Activated CD4-positive, alpha-beta T cell treated with anti-CD3 and anti-CD28 coated beads, Interleukin-2, amount 10 ng/mL, durations not matched to agents 7 days and 5 days (primary cell): ENCODE measurements at places on chromosomes 11 and 22. TPM values are rescaled to one million over a fixed set of nuclear protein-coding genes. Genes with fewer than 3 reads are reported as not detected.

DNA sequence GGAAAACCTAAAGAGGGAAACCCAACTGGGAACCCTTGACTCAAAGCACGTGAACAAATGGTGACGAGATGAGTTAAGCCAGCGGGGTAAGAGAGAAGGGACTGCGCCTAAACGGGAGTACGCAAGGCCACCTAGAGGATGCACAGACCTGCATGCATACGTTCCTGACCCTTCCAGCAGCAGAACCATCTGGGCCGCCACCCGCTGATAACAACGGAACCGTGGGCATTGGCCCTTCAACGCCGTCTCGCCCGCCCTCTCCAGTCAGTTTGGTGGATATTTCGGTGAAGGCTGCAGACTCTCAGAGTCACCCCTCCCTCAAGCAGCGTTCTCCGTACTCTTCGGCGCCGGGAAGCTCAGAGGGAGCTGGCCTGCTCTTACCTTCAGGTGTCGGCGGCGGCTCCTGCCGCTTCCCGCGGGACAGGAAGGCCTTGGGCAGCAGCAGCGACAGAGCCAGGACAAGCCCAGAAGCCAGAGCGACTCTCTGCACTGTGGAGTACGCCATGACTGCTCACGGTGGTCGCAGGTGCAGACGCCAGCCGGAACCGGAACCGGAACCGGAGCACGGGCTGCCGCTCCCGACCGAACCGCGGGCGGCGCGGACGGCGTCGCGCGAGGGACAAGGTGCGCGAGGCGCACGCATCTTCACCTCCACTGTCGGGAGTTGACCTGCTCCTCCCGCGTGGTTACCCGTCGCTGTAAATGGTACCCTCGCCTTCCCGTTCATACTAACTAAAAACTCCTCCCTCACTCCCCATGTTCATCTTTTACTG lies at the start of gene RIC3:
RIC3 (minus strand) TSS at position 541 of the 773 bp plus-strand sequence; CDS start at position 505, 36 bp downstream.
- H3K27me3 ChIP-seq: peaks cover 20% of the 10 kb centered on the region
- H3K27ac ChIP-seq: peak within 1 kb of the TSS; percentile 57
- peak; percentile 57 for DNase-seq
- peaks cover 6% of the 10 kb centered on the region for H3K36me3 ChIP-seq
- H3K4me3 ChIP-seq: peak within 1 kb of the TSS; percentile 88

GRCh38 chr11:101456812-101457211 lies 127.0 kb downstream of the TRPC6 start:
- no peaks in the 10 kb centered on the region for H3K4me1 ChIP-seq
- H3K4me3 ChIP-seq: no peak overlapping the region
- no peak overlapping the region for H3K27ac ChIP-seq
- no peaks in the 10 kb centered on the region for H3K27me3 ChIP-seq

GRCh38 chr22:19639610-19640135 lies 74.6 kb upstream of the SEPTIN5 start:
- H3K36me3 ChIP-seq: no peaks in the 10 kb centered on the region
- H3K27ac ChIP-seq: no peak overlapping the region
- peaks cover 3% of the 10 kb centered on the region for H3K27me3 ChIP-seq
- no peaks in the 10 kb centered on the region for H3K4me1 ChIP-seq

DNA sequence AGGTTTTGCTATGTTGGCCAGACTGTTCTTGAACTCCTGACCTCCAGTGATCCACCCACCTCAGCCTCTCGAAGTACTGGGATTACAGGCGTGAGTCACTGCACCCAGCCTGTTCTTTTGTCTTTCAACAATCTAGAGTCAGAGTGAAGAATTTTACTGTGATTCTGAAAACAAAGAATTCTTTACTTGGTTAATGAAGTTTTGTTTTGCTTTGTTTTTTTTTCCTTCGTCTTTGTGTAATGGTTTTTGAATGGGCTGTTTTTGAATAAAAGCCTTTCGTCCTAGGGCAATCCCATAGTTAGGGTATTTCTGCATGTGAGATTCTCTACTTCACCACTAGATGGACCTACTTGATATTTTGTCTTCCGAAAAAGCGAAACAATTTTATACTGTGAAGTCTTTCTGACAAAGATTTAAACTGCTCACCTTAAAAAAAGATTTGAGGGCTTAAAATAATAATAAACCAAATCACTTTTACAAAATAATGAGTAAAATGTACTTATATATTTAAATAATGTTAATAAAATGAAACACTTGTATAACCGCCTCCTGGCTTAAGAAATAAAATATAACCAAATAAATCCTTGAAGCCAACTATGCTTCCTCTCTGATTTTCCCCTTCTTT lies 43.4 kb upstream of the SC5D start:
- H3K27me3 ChIP-seq: peaks cover 1% of the 10 kb centered on the region
- peaks cover 7% of the 10 kb centered on the region for H3K4me1 ChIP-seq
- H3K36me3 ChIP-seq: no peaks in the 10 kb centered on the region
- no peak overlapping the region for H3K27ac ChIP-seq
- no peak for DNase-seq
- H3K4me3 ChIP-seq: no peak overlapping the region

DNA sequence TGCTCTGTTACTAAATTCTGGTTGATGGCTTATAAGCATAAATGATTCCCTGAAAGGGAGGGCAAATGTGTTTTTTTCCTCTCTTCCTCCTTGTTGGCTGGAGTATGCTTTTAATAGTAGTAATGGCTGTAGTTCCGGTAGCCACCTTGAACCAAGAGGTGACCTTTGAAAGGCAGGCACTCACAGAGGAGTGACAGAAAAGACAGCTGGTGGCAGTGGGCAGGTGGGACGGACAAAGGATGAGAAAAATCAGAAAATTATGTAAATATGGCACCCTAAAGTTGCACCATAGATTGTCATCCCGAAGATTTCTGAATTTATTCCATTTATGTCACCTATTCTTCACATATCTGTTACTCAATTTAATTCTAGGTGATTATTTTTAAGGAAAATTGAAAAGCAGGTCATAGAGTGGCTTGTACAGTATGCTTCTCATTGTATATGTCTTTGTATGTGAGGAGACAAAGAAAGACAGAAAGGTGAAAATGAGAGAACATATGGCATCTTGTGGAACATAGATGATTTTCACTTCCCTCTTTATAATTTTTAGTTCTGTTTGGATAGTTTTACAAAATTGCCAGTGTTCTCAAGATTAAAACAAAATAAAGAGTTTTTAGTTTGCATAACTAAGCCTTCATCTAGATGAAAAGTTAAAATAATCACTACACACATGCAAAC lies 17.0 kb downstream of the CASP12 start:
- H3K4me1 ChIP-seq: peaks cover 38% of the 10 kb centered on the region
- H3K27me3 ChIP-seq: no peaks in the 10 kb centered on the region

GRCh38 chr11:61959114-61959513 lies 8.3 kb downstream of the FTH1 start:
- H3K27me3 ChIP-seq: peaks cover 24% of the 10 kb centered on the region
- no peak overlapping the region for H3K27ac ChIP-seq
- H3K4me1 ChIP-seq: peaks cover 20% of the 10 kb centered on the region
- no peak overlapping the region for H3K4me3 ChIP-seq
- no peak for DNase-seq

DNA sequence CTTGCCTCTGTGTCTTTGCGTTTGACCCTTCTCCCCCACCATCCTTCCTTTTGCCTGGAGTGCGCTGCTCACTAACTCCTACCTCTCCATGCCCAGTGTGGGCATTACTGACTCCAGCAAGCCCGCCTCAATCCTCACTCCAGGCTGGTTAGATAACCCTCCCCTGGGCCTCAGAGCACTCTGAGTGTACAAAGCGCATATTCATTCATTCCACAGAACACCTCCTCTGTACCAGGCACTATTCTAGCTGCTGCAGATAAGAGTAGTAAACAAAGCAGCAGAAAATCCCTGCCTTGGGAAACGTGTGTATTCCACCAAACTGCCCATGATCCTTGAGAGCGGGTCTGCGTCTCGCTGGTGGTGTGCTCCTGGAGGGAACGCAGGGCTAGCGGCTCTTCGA lies 3.2 kb downstream of the SLC22A8 start:
- no peak overlapping the region for H3K27ac ChIP-seq
- no peak for DNase-seq
- no peaks in the 10 kb centered on the region for H3K4me1 ChIP-seq
- no peaks in the 10 kb centered on the region for H3K36me3 ChIP-seq
- H3K27me3 ChIP-seq: no peaks in the 10 kb centered on the region

GRCh38 chr11:87359401-87359800 lies 321.7 kb downstream of the TMEM135 start:
- no peaks in the 10 kb centered on the region for H3K4me1 ChIP-seq
- H3K36me3 ChIP-seq: no peaks in the 10 kb centered on the region
- no peak overlapping the region for H3K27ac ChIP-seq
- no peaks in the 10 kb centered on the region for H3K27me3 ChIP-seq

- peak overlapping the region; percentile 61 for H3K27ac ChIP-seq
- H3K4me1 ChIP-seq: peaks cover 83% of the 10 kb centered on the region
- no peak for DNase-seq
- H3K36me3 ChIP-seq: peaks cover 62% of the 10 kb centered on the region
- H3K27me3 ChIP-seq: no peaks in the 10 kb centered on the region
These were observed 10.3 kb downstream of the NEAT1 start for GRCh38 chr11:65432686-65433582.

- peak; percentile 65 for DNase-seq
- H3K27ac ChIP-seq: peak within 1 kb of the TSS; percentile 74
- H3K4me1 ChIP-seq: peaks cover 49% of the 10 kb centered on the region
- no peaks in the 10 kb centered on the region for H3K27me3 ChIP-seq
- H3K36me3 ChIP-seq: peaks cover under 1% of the 10 kb centered on the region
- peak within 1 kb of the TSS; percentile 82 for H3K4me3 ChIP-seq
These were observed at the start of gene SEC14L2 for GRCh38 chr22:30396871-30397655. Gene SEC14L2 (plus strand): TSS chr22:30397018. CDS start chr22:30397117, 99 bp downstream.

GRCh38 chr11:288478-289397 lies at the start of gene PGGHG:
Gene PGGHG (plus strand): TSS chr11:289126. CDS start chr11:289817, 691 bp downstream.
- peak within 1 kb of the TSS; percentile 99 for H3K4me3 ChIP-seq
- peaks cover 48% of the 10 kb centered on the region for H3K4me1 ChIP-seq
- peaks cover 4% of the 10 kb centered on the region for H3K27me3 ChIP-seq
- H3K36me3 ChIP-seq: peaks cover 30% of the 10 kb centered on the region
- peak within 1 kb of the TSS; percentile 94 for H3K27ac ChIP-seq

GRCh38 chr11:726278-727220 lies 20.5 kb downstream of the EPS8L2 start:
- DNase-seq: peak; percentile 53
- peaks cover 13% of the 10 kb centered on the region for H3K27me3 ChIP-seq
- peaks cover 16% of the 10 kb centered on the region for H3K4me1 ChIP-seq
- no peaks in the 10 kb centered on the region for H3K36me3 ChIP-seq
- H3K27ac ChIP-seq: peak overlapping the region; percentile 46
- H3K4me3 ChIP-seq: peak overlapping the region; percentile 51

- no peaks in the 10 kb centered on the region for H3K27me3 ChIP-seq
- no peak overlapping the region for H3K27ac ChIP-seq
- H3K36me3 ChIP-seq: peaks cover 50% of the 10 kb centered on the region
- no peak overlapping the region for H3K4me3 ChIP-seq
- no peak for DNase-seq
- H3K4me1 ChIP-seq: no peaks in the 10 kb centered on the region
These were observed 57.2 kb downstream of the CABIN1 start for GRCh38 chr22:24068377-24068680.

- DNase-seq: no peak
- no peaks in the 10 kb centered on the region for H3K27me3 ChIP-seq
- H3K27ac ChIP-seq: no peak overlapping the region
- H3K4me1 ChIP-seq: no peaks in the 10 kb centered on the region
- no peak overlapping the region for H3K4me3 ChIP-seq
These were observed 359.3 kb downstream of the TBC1D22A start for GRCh38 chr22:47121791-47122190.

DNA sequence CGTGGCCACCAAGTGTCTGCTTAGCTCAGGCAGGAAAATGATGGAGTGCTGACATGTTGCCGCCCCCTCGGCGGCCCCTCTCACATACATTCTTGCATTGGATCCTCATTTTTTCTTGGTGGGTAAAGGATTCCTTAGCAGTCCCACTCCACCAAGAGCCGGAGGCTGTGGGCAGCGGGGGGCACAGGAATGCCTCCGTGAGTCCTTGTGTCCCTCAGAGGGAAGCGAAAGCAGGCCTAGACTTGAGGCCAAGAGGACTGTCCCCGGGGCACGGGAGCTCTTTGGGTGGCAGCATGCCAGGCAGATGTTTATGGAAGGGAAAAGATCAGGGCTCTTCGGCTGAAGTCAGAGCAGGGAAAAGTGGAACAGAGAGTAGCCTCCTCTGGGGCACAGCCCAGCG lies 21.6 kb downstream of the LRFN4 start:
- no peaks in the 10 kb centered on the region for H3K36me3 ChIP-seq
- no peak for DNase-seq
- peaks cover 13% of the 10 kb centered on the region for H3K4me1 ChIP-seq
- H3K4me3 ChIP-seq: no peak overlapping the region

DNA sequence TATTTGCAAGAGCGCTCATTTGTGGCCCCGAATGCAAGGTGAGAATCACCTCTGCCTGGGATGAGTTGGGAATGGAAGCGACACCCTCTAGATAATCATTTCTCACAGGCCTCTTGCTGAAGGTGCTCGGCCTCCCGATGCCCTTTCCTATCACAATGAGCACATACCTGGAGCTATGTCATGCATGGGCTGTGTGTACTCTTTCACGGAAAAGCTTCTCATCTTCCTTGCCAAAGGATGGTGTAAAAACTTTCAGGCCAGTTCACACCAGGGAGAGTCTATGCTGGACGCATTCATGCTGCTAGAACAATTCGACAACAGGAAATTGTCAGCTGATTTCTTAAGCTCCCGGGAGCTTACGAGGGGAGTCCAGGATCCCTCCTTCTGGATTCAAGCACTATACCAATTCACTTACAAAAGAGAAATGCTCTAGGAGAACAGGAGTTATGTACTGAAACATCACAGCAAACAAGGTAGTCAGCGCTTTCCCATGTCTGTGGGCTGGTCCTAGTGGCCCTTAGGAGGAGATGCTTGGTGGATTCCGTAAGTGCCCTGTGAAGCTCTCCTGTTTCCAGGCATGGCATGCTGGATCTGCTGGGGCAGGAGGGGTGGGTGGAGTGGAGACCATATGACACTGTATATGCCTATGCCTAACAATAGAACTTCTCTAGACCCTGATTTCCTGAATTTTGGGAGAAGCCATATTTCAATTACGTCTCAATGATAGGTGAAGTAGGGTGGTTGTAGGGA lies 53.1 kb upstream of the B3GAT1 start:
- H3K4me3 ChIP-seq: no peak overlapping the region
- no peak overlapping the region for H3K27ac ChIP-seq
- H3K36me3 ChIP-seq: no peaks in the 10 kb centered on the region

DNA sequence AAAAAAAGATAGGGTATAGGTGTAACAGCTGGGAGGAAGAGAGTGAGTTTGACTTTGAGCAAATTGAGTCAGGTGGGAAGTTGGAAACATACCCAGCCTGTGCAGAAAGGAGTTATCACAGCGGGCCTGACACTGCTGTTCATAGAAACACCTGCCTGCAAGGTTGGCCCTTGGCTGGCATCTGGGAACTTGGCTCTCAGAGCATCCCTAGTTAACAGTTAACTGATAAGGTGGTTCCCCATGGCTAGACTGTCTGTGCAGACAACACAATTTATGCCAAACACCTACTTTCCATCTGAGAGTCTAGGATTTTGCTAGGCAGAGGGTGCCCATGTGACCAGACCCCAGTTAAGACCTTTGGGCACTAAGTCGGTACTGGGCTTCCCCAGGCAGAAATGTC lies 31.4 kb downstream of the ADAMTS8 start:
- no peaks in the 10 kb centered on the region for H3K36me3 ChIP-seq
- no peak overlapping the region for H3K27ac ChIP-seq
- peaks cover 10% of the 10 kb centered on the region for H3K4me1 ChIP-seq

GRCh38 chr22:46452195-46453005 lies 85.0 kb downstream of the CELSR1 start:
- H3K36me3 ChIP-seq: no peaks in the 10 kb centered on the region
- H3K4me1 ChIP-seq: no peaks in the 10 kb centered on the region
- DNase-seq: no peak
- H3K27ac ChIP-seq: no peak overlapping the region

GRCh38 chr11:65695459-65696241 lies 16.4 kb upstream of the KAT5 start:
- no peak overlapping the region for H3K27ac ChIP-seq
- peaks cover 12% of the 10 kb centered on the region for H3K27me3 ChIP-seq

DEUP1 gene
- not detected for total RNA-seq

PLAAT5 gene
- not detected for total RNA-seq

NRGN gene
- total RNA-seq: 11.6 TPM

ESAM gene
- total RNA-seq: 0.45 TPM

VSIG2 gene
- not detected for total RNA-seq

OVOL1 gene
- not detected for total RNA-seq

PICK1 gene
- 15.2 TPM for total RNA-seq

SNX32 gene
- 2.1 TPM for total RNA-seq

TRIM48 gene
- not detected for total RNA-seq
